HFFc6 (cell line): ENCODE measurements at places on chromosomes 5 and 9. TPM values are rescaled to one million over a fixed set of nuclear protein-coding genes. Genes with fewer than 3 reads are reported as not detected.

GRCh38 chr5:16366491-16366890 lies 99.1 kb downstream of the ZNF622 start:
- no peak for DNase-seq

TRIM32 gene
- 63.3 to 75.7 TPM (median 69.5 TPM) in 3 replicates for total RNA-seq

GRCh38 chr5:122063836-122064235 lies 14.2 kb downstream of the LOX start:
- peak; percentile 39 for DNase-seq

DNA sequence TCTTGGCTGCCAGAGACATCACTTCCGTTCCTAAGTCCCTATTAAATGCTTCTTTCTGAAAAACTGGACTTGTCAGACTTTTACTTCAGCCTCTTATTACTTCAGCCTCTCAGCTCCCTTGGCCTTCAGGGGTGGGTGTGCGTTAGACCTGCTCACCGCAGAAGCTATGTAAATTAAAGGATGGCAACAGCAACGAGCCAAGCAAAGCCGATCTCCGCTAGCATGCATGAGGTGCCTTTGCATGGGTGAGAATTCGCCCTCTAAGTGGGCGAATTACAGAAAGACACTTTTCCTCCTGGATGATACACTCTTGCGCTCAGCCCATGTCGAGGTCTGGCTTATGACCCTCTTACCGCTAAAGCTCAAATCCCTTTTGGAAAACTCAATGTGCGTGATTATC lies 10.9 kb upstream of the IL3 start:
- no peak for DNase-seq

ZFP2 gene
- total RNA-seq = 0.11 TPM in 1 of 3 replicates, not detected in the others

DNA sequence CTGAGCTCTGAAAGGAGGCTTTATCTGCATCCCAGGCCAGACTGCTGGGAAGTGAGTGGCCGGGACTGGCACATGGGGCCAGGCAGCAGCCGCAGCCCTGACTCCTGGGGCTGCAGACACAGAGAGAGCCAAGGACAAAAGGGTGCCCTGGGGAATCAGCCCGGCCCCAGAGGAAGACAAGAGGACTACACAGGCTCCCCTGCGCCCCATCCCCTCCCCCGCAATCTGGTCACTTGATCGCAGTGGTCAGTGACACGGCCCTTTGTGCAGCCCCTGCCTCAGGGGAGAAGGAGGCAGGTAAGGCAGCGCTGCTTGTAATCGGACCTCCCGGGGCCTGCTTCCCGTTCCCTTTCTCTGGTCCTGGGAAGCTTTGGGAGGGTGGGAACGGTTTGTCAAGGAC lies 55.5 kb upstream of the FUBP3 start:
- DNase-seq = no peak

DNA sequence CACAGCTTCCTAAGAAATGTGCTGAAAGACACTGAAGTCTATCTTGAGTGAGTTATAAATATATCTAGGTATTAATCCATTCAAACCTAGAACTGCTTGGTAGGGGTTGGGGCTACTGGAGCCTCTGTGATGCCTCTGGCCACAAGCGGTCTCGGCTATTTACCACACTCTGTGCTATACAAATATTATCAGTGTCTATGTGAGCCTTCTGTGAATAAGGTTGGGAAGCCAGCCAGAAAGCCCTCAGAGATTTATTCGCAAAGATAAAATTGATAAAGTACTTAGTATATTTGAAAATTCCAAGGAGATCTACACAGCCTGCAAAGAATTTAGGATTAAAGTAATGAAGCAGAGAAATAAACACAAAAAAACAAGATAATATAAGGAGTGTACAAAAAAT lies 41.4 kb downstream of the LIFR start:
- DNase-seq = no peak

DNA sequence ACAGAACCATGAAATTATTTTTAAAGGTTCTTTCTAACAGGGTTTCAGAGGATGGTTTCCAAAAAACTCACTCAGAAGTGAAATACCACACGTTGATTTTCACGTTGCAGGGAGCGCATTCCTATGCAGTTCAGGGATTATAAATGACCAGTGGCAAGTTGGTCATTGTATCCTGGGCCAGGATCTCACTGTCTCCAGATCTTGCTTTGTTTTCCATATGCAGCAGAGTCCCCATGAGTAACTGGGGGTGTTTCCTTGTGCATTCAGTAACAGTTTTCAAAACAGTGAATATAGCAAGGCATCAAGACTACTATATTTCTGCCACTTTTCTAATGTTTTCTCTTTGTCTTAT lies 1064.9 kb upstream of the DMAC1 start:
- no peak for DNase-seq

GRCh38 chr5:139633295-139634027 lies 14.7 kb upstream of the CXXC5 start:
- peak; percentile 60 for DNase-seq

GRCh38 chr5:73222173-73222572 lies 49.2 kb downstream of the TMEM174 start:
- no peak for DNase-seq

SLC22A5 gene
- total RNA-seq = 3.8 and 4.0 TPM in 2 replicates

- DNase-seq = no peak
These were observed 6.5 kb upstream of the GGTA1 start for GRCh38 chr9:121505903-121506735.

- no peak for DNase-seq
These were observed 160.1 kb downstream of the DOCK8 start for GRCh38 chr9:374736-375135.

OMD gene
- total RNA-seq = not detected in 3 replicates

- DNase-seq = peak; percentile 6
These were observed 29.6 kb upstream of the SLC9A3 start for GRCh38 chr5:553874-554273.

GRCh38 chr5:96381526-96381925 lies 51.5 kb downstream of the PCSK1 start:
- DNase-seq = no peak

DNA sequence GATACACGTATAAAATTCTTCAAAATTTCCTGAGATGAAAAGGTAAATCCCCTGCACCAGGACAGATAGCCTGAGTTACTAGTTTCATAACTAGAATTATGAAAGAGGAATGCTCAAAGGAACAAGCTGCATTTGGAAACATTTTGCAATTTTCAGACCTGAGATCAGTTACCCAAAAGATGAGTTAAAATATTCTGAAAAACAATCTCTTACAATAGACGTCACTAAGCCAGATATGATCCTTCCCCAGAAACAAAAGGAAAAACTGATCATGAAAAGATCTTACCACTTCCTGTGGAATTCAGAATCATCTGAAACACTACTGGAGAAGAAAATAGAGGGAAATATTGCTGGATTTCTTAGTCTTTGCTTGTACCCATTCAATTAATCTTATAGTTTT lies 204.7 kb downstream of the ARRDC3 start:
- DNase-seq = no peak

CBY3 gene
- not detected in 3 replicates for total RNA-seq

CA9 gene
- 0.15 to 0.28 TPM in 2 of 3 replicates, not detected in the other for total RNA-seq

- no peak for DNase-seq
These were observed 1.4 kb upstream of the CERCAM start for GRCh38 chr9:128419061-128419925.

DNA sequence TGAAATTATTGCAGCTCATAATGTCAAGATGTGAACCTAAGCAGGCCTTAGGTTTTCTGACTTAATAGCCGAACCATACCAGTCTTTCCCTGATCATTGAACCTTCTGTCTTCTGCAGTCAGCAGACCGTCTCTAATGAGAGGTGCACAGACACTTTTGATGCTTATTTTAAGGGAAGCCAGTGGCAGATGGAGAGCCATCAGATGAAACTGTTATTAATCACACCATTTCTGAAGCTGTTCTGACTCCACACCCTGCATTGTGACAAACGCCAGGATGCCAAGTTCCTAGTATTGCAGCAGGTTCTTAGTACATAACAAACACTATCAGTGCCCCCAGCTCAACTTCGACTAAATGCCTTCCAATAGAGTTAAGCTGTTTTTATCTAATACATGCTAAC lies 43.0 kb downstream of the PIK3R1 start:
- DNase-seq = no peak

EQTN gene
- not detected in 3 replicates for total RNA-seq

PRDM9 gene
- not detected in 3 replicates for total RNA-seq

DNA sequence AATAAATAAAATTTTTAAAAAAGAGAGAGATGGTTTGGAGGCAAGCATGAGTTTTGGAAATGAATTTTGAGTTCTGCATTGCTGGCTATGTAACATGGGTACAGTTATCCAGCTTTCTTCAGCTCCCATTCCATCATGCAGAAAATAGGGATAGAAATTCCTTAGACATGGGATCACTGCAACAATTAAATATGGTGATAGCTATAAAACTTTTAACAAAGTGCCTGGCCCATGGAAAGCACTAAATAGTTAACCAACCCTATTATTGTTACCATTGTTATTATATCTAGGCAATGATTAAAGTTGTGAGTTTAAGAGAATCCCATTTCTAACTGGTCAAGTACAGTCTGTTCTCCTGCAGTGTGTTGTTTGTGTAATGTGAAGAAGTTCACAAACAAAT lies 115.4 kb upstream of the GAS1 start:
- no peak for DNase-seq

OR1N1 gene
- not detected in 3 replicates for total RNA-seq

- DNase-seq = no peak
These were observed 16.8 kb upstream of the FAM174A start for GRCh38 chr5:100518377-100518776.

GRCh38 chr5:1246711-1247431 lies 21.7 kb downstream of the SLC6A18 start:
- DNase-seq = no peak

DNA sequence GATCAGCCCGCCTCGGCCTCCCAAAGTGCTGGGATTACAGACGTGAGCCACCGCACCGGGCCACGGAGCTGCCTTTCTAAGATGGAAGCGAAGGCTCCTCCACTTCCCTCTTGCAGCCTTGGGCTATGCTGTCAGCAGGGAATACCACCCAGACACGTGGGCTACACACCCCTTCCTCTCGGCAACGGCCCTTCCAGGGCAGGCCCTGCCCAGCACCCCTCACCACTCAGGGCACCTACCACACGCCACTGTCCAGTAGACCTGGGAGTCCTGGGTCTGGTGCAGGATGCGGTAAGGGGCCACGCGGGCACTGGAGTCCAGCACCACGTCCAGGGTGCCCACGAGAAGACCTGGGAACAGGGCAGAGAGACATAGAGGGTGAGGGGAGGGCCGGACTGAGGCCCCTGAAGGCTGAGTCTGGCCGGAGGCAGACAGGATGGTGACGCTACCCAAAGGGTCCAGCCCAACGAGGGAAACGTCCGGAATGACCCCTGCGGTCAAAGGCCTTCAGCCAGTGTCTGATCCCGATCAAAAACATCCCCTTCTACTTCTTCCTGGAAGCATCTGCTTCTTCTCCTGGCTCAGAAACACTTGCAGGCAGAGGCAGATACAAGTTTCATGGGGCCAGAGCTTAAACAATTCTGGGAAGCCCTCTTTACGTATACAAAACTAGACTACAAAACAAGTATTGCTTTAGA lies 3.1 kb downstream of the TBC1D9B start:
- no peak for DNase-seq

GRCh38 chr9:137077758-137078693 lies 709 bp downstream of the UAP1L1 start:
- no peak for DNase-seq

CXCL14 gene
- total RNA-seq = 0.17 TPM in 1 of 3 replicates, not detected in the others

LCP2 gene
- total RNA-seq = not detected in 3 replicates

DNA sequence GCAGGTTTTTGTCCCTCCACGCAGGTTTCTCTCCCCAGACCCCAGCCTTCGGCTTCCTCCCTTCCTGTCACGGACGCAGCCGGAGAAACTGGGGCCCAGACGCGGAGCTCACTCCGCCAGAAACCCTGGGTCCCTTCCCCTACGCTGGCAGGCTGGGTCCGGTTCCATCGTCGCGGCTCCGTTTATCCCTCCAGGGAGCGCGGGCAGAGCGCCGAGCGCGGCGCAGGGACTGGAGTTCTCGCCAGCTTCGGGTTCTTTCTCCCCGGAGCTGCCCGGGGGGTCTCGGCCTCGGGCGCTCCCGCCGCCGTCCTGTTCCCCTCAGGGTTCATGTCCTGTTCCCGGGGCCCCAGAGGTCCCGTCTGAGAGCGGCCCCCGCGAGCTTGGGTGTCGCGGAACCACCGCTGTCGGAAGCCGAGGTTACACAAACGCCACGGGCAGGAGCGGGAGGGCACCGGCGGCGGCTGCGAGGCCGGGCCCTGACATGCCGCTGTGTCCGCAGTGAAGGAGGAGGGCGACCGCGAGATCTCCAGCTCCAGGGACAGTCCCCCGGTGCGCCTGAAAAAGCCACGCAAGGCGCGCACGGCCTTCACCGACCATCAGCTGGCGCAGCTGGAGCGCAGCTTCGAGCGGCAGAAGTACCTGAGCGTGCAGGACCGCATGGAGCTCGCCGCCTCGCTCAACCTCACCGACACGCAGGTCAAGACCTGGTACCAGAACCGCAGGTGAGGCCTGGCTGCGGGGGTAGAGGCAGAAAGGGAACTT lies 4.6 kb downstream of the BARHL1 start:
- no peak for DNase-seq

DNA sequence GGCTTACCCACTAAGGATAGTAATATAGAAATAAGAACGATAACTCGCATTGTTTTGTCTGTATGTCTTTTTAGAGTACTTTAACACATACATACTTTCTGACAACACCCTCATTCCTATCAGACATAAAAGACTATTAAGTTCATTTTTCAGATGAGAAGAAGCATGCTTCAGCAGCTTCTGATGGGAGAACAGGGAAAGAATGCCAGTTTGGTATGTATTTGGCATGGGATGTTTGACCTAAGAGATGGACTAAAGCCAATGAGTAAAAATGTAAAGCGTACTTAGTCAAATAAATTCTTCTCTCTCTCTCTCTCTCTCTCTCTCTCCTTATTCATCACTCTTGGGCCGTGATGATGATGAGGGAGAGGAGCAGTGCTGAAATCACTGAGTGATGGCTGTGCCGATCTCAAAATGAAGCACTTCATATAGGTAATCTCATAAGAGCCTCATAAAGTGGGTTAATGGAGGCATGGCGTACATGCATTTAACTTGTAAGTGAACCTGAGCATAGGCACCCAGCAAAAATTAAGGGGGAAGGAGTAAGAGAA lies 71.5 kb downstream of the SLIT3 start:
- DNase-seq = no peak

GRM6 gene
- not detected in 3 replicates for total RNA-seq

MARVELD2 gene
- 0.06 TPM in 1 of 3 replicates, not detected in the others for total RNA-seq

NMRK1 gene
- total RNA-seq = 18.8 to 23.2 TPM (median 22.9 TPM) in 3 replicates

- DNase-seq = no peak
These were observed 8.6 kb upstream of the OXCT1 start for GRCh38 chr5:41878643-41879478.

- no peak for DNase-seq
These were observed 219.5 kb downstream of the PCSK5 start for GRCh38 chr9:76109953-76110352.

DNA sequence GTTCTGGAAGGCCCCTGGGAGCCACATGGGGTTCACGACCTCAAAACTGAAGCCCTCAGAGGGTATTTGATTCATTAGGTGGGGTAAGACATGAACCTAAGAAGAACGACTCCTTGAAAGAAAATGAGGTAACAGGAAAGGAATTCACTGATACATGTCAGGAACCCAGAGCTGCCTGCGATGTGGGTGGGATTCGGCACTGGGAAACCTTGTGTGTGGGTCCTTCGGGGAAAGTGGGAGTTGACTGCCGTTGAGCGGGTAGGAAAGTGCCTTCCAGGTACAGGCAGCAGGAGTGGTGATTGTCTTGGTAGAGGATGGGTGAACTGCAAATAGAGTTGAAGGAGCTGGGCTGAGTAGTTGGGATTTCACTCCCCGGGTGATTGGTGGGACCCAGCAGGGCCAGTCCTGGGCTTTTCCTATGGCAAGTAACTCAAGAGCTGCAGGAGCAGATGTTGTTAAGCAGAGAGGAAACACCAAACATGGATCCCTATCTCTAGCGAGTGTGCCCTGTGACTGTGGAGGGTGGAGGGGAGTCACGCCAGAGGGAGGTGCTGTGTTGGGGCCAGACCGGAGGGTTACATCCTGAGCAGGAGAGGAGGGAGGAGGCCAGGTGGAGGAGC lies 30.8 kb downstream of the ANKRD33B start:
- no peak for DNase-seq

SPATA31C1 gene
- not detected in 3 replicates for total RNA-seq
